ENCODE measurements at places on chromosomes 7 and 10.

- DNase-seq = no peak
Observed at GRCh38 chr10:62631241-62631640, 173.3 kb upstream of the ADO start.

GRCh38 chr10:4249841-4250586 is 465.0 kb upstream of the KLF6 start:
- no peak for DNase-seq

- DNase-seq = no peak
Observed at GRCh38 chr7:114977277-114977676, 55.4 kb downstream of the MDFIC start.

GRCh38 chr10:31887850-31888249 is 40.8 kb downstream of the ARHGAP12 start:
- DNase-seq = no peak

GRCh38 chr10:121084016-121084674 is 233.0 kb downstream of the WDR11 start:
- DNase-seq = no peak

- DNase-seq = no peak
Observed at GRCh38 chr10:4699950-4700730, 125.9 kb upstream of the AKR1E2 start.

DNA sequence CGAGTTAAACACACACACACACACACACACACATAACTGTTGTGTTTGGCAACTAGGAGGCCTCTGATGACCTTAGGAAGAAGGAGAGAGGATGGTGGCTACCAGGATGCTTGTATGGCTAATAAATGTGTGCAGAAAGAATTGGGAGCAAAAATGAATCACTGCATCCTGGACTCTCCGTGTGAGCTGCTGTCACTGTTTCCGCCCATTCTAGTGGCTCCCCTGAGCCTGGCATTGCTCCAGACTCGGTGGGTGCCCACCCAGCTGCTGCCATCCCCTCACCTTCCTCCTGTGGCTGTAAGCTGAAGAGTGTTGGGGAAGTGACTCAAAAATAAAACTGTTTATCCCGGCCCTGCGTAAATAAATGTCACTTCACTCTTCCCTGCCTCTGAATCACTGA is 149.5 kb upstream of the MINDY3 start:
- no peak for DNase-seq

DNA sequence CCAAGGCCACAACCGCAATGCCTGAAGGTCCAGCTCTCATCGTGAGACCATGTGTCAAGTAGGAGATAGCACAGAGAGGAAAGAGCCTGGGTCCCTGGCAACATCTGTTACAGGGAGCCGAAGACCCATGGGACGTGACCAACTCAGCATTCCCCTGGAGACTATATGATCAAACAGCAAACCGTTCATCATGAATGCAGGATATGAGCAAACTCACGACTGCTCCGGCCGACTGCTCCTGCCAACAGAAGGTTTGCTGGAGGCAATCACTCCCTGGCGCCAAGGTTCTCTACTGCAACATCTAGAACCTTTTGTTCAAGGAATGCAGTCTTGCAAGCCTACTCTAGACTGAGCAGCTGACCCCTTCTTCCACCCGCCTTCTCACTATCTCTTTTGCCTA is 114.3 kb downstream of the ALOX5 start:
- DNase-seq = no peak

GRCh38 chr10:21032587-21033319 is 135.6 kb upstream of the NEBL start:
- no peak for DNase-seq

GRCh38 chr7:66739953-66740301 is 606 bp upstream of the RABGEF1 start:
- no peak for DNase-seq

DNA sequence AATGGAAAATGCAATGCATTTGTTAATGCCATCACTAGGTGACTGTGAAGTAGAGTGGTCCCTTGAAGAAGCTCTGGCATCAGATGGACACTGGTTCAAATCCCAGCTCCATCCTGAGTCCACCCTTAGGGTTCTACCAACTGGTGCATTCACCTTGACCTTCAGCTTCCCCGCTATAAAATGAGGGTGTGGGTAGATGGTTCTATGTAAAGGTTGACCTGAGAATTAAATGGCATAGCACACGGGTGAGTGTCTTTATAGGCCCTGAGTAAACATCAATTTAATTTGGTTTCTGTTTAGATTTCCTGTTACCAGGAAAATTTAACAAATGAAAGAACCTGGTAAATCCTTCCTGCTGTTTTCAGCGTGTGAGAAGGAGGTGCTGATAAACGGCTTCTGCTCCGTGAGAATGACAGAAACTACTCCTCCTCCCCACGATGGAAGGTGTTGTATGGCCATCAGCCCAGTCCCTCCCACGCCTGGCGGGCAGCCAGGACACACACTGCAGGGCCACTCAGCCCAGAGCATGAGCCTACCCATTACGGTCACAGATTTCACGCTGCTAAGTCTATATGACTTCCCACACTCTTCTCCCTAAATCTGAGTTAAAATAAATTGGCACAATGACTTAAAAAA is 210.1 kb downstream of the TNS3 start:
- DNase-seq = no peak

GRCh38 chr10:18659819-18660535 is 746 bp downstream of the ARL5B start:
- peak; percentile 23 for DNase-seq

DNA sequence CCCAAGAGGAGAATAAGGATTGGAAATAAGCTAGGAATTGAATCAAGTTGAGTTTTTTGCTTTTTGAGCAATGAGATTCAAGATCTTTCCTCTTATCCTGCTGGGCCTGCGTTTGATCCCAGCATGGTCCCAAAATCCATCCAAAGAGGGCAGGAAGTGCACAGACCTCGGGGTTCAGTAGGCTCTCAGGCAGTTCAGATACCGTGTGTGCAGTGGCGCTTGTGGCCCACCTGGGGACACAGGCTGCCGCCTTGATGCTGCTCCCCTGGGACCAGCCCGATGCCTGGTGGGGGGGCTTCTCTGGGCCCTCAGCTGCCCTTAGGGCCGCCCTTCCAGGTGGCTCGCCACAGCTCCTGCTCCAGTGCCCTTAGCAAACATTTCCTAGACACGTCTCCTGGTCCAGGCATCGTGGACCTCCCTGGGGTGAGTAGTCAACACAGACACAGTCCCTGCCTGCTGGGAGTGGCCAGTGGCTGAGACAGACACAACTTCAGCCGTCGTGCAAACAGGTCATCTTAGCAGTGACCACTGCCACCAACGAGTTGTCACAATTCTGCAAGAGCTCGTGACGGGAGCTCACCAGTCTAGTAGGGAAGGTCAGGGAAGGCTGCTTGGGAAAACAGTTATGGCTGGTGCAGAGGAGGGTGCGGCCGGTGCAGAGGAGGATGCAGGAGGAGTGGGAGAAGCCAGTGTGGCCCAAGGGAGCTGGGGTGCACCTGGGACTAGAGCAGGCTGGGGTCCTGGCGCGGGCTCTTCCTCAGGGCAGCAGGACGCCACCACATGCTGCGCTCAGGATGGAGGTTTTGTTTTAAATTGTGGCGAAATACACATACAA is 21.7 kb upstream of the JAKMIP3 start:
- DNase-seq = no peak

GRCh38 chr7:19026888-19027287 is 90.5 kb downstream of the TWIST1 start:
- no peak for DNase-seq

DNA sequence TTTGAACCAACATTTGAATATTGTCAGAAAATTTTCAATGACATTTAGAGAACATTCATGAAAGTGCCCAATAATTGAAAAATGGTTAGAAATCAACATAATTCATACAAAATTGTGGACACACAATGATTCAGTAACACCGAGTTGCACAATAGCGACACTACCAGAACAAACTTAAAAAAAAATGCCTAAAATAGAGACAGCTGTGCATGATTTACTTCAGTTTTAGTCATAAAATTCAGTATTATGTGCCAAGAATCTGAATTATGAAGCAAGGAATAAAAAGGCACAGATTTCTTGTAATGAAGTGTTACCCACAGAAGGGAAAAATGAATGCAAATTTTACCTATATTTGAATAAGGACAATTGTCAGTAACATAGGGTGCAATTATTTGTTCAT is 396.0 kb downstream of the SEMA3D start:
- no peak for DNase-seq

DNA sequence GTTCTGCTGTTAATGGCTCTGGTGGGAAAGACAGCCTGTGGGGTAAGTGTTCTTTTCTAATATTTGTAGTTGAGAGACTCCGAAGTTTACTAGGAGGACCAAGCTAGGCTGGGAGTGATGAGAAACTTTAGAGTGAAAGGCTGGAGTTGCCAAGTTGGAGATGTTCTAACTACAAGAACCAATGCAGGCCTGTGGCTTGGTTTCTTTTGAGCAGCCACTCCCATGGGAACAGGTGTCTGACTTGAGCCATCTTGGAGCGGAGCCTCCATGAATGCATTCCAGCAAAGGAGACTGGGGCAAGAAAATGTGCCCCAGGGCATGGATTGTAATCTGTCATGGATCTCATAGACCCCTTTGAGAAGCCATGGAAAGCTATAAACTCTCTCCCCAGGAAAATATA is 296 bp downstream of the HABP2 start:
- DNase-seq = no peak

DNA sequence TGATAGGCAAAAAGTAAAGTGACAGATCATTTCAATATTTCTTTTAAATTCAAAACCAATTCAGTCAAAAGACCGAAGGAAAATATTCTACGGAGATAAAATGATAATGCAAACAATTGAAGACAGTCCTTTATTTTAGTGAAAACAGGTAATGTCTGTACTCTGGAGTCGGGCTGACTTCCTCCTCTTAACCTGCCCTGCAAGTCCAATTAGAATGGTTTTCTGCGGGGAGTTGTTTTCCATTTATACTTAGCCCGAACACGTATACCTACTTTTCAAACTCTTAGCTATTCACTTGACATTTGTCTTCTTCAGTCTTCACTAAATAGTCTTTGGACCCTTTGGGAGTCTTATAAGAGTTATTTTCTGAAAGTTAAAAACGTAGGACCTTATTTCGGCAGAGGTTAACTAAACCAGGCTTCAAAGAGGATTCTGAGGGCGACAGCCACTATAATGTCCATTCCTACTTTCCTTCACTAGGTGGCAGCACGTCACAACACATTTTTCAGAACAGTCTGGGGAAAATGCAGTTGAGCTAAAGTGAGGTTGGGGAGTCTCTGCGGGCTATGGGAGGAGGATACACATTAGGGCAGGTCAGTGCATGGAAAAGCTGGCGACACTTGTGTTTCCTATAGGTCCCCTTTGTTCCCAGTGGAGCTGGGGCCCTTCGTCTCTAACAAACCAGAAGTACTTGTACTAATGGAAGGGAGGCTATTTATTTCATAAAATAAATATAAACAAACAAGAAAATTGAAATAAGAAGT is 472.0 kb downstream of the KCNMA1 start:
- peak; percentile 28 for DNase-seq

- no peak for DNase-seq
Observed at GRCh38 chr7:107643938-107644308, 16.7 kb upstream of the SLC26A4 start.

GRCh38 chr7:45342236-45342635 is 184.6 kb downstream of the RAMP3 start:
- DNase-seq = peak; percentile 6

GRCh38 chr7:26620352-26620751 is 244.0 kb downstream of the SKAP2 start:
- DNase-seq = no peak

DNA sequence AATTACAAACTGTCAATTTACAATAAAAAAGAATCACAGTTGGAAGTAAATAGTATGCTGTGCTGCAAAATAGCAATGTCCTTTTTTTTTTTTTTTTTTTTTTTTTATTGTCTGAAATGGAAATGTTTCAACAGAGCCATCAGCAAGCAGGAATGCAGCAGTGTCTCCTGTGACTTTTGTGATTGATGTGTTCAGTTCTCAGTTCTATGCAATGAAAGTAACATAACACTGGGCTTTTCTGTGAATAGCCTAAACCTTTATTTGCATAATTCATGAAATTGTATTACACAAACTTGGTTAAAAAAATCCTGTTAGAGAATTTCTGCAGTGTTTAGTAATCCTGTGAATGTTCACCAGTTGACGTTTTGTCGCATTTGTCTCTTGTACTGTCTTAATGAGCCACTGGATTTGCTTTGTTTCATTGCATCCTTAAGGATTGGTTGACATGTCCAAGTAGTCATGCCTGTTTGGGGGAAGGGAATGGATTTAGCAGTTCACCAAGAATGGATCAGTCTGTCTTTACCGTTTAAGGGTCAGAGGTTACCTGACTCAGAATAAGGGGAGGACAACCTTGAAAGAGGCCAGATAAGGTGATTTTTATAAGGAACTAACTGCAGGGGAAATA is 192.7 kb downstream of the MLLT10 start:
- DNase-seq = no peak

DNA sequence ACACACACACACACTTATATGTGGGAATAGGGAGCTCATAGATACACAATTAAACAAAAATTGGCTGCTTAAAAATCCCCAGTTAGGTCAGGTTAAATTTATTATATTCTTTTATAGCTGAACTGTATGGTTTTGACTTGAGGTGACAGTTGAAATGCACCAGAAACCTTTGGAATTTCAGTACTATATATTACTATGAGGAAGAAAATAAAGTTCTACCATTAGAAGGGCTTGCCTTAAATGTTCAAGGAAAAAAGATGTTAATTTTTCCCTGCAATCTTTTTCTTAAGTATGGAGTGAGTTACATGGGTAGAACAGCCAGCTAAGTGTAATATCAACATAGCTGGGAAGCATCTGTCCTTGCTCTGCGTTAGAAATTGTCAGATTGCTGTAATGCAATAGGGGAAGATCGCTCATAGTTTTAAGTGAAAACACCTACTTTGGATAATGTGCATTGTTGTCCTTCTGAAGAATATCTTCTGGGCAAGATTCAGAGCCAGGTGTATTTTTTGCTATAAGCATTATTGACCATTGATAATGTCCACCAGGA is 415.8 kb upstream of the MKI67 start:
- DNase-seq = no peak

DNA sequence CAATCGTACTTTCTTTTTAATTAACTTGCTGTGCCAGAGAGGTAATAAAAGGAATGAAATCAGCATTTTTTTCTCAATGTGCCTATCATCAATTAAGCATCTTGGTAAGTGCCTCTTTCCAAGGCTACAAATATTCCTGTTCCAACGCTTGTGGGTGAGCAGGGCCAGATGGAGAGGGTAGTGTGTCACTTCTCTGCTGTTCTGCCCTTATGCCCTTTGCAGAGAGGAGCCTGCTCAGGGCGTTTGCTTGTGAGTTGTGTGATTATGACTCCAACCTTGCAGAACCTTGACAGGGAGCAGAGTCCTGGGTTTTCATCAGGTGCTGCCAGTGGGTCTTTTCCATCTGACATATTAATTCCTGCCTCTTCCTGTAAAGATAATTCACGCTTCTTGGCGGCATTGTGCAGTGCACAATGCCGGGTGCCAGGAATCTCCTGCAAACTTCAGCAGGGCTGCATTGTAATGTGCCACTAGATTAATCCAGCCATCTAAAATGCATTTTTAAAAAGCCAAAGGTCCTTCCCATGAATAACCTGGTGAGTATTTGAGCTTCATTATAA is 234.4 kb downstream of the ARHGAP12 start:
- no peak for DNase-seq

GRCh38 chr7:128879939-128880746 is 17.5 kb downstream of the ATP6V1F start:
- no peak for DNase-seq
